Stimulated activated CD4-positive, alpha-beta T cell treated with anti-CD3 and anti-CD28 coated beads, Interleukin-12 subunit alpha, Interleukin-12 subunit beta, amount 100 ng/mL, for 48 hours (primary cell): ENCODE measurements at places on chromosomes 3 and 15.
A peak's percentile ranks its signal among the peaks of the same experiment; 100 is the strongest.

DNA sequence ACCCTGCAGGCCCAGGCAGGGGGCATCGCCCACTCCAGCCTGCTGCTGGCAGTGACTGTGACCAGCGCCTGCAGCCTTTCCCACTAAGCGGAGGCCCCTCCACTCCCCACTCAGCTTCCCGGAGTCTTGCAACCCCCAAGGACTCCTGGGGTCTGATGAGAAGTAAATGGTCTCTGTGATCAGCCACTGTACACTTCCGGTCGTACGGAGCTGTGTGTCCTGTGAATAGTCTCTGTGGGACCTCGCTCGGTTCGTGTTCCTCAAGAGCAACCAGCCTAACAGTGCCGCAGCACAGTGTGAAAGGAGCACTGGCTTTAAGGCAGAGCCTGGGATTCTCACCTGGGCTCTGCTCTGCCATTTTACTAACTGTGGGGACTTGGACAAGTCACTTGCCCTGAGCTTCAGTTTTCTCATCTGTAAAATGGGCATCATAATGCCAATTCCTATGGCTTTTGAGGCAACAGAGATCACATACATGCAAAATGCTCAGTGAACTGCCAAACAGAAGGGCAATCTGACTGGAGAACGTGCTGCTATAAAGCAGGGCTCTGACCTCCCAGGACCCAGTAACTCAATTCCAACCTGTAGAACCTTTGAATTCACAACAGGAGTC lies 26.7 kb downstream of the TMEM43 start:
- no peak for DNase-seq

- no peak for DNase-seq
Measured at GRCh38 chr15:50702762-50703334, 16.3 kb upstream of the TRPM7 start.

GRCh38 chr3:111151438-111151837 lies 79.8 kb downstream of the NECTIN3 start:
- no peak for DNase-seq

- DNase-seq: no peak
Measured at GRCh38 chr3:172904711-172905373, 154.3 kb downstream of the ECT2 start.

DNA sequence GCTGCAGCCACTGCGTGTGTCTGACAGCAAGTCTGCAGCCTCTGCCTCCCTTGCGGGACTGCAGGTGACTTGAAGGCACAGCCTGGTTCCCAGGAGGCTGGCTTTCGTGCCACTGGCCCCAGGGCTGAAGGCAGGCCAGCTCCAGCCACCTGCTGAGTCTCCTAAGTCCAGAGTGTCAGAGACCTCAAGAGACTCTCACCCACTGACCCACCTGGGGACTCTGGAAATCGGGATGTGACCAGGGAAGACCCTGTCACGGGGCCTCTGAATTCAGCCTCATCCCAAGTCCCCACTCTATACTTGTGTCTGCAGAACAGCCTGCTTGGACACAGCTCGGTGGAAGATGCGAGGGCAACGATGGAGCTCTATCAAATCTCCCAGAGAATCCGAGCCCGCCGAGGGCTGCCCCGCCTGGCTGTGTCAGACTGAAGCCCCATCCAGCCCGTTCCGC lies 16.3 kb downstream of the ISG20 start:
- DNase-seq: no peak

- no peak for DNase-seq
Measured at GRCh38 chr3:52693071-52693470, 7.2 kb downstream of the GNL3 start.

DNA sequence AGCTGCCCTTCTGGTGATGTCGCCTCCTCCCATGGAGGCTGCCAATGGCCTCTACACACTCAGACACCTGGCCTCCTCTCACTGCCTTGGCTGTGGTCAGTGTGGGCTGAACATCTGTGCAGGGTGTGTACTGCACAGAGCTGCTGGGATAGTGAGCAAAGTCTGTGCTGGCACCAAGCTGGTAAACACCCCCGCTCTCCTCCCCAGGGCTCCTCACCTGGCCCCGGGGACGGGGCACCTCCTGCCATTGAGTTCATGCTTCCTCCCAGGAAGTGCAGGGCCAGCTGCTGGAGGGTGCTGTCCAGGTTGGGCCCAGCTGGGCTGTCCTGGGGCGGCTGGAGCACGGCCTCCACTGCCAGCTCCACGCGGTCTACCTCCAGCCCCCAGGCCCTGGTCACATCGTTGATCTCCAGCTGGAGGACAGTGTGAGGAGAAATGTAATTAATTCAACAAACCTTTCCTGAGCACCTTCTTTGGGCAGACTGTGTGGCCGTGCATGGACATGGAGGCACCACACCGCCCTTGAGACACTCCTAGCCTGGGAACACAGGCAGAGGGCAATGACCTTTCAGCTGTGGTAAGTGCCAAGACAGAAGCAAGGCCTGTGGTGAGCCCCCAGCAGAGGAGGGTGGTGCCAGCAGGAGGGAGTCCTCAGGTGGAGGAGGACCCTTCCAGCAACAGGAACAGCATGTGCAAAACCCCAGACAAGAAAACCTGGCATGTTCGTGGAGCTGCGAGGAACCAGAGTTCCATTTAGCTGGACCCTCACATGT lies 6.8 kb downstream of the STOML1 start:
- DNase-seq: no peak

DNA sequence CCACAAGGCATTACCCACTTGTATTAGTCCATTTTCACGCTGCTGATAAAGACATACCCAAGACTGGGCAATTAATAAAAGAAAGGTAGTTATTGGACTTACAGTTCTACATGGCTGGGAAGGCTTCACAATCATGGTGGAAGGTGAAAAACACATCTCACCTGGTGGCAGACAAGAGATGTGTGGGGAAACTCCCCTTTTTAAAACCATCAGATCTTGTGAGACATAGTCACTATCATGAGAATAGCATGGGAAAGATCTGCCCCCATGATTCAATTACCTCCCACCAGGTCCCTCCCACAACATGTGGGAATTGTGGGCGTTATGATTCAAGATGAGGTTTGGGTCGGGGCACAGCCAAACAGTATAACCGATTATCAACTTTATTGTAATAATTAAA lies 17.0 kb upstream of the CMC1 start:
- DNase-seq: no peak

DNA sequence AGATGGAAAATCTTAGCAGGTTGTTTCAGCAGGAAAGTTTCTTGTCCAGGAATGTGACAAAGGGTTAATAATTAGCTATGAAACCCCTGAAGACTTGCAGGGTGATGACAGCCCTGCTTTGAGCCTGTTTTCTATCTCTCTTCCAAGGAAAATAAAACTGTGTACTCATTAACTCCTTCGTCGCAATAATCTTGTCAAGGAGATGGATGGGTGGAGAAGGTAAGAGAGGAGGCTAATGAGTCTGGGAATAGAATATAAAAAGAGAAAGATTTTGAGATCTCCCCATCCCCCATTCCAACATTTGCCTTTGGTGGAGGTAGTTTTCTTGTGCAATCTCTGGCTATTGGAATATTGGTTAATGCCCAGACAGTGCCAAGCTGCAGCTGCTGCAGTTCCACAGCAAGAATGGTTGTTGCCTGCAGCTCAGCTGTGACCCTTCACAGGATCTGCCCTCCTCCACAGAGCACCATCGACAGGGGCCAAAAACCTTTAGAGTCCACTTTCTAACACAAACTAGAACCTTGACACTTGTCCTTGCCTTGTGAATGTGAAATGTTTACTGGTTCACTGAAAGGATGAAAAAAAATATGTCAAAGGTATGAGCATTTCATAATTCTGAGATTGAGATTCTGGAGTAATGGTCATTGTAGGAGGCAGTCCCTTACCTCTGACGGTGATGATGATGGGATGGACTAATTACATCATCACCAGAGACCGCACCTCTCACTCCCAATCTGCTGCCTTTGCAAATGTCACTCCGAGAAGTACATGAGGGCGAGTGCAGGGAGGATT lies 4.2 kb upstream of the LRIG1 start:
- no peak for DNase-seq

GRCh38 chr3:159829539-159830227 lies 159.0 kb upstream of the IL12A start:
- no peak for DNase-seq

DNA sequence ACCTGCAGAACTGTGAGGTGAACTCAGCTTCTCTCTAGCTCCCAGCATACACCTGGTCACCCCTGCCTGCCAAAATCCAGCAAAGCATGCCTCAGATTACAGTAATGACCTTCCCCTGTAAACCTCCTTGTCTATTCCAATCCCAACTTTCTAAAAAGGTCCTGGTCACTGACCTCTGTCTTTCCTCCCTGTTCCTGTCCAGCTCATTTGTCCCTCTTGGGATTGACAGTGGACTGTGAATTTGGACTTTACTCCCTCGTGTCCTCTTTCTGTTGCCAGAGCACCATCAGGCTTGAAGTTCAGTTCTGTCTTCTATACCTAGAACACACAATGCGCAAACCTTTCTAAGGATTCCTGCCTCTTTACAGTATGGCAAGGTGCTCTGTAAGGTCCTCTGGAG lies 50.3 kb downstream of the MTHFS start:
- no peak for DNase-seq

GRCh38 chr15:63506537-63507035 lies 2.2 kb downstream of the USP3 start:
- DNase-seq: no peak

DNA sequence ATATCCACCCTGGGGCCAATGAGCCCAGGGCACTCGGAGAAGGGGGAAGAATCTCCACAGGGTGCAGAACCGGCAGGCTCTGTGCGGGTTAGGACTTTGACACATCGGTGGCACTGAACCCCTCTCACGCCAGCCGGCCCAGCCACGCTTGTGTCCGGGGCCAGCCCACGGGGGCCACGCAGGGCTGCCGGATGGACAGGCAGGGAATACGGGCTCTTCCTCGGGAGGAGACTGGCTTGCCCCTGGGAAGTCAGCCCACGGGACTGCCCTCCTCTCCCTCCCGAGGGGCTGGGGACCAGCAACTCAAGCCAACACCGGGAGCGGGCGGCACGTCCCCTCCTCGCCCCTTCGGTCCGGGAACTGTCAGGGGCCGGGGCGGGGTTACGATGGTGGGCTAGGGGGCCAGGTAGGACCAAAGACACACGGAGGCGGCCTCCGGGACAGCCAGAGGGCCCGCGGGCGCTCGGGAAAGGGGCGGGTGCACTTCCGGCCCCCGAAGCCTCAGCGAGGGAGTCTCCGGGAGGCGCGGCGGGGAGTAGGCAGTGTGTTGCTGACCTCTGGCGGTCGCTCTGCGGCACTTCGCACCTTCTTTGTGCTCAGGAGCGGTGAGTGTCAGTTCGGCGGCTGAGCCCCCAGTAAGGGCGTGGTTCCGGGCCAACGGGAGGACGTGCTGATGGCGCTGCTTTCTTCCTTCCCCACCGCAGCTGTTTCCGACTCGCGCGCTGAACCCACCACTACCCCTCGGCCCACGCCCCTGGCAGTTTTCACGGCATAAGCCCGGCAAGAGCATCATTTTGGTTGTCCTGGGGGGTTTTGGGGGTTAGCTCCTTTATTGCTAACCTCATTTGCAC lies 5.1 kb upstream of the CYP8B1 start:
- peak; percentile 84 for DNase-seq

DNA sequence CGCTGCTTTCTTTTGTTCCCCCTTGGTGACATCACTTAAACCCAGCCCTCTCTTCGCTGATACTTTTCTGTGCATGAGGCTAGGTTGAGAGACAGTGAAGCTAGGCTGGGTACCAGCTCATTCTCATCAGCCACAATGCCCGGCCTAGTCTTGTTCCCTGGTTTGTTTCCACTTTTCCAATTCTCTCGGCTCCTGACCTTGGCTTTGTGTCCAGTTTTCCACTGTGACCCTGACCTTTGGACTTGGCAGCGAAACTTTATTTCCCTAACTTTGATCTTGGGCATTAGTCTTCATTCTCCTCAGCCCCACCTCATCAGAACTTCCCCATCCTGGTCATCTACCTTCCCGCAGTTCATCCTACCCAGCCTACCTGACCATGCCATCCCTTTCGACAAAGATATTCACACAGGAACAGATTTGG lies 908 bp upstream of the ADPGK start:
- no peak for DNase-seq

- no peak for DNase-seq
Measured at GRCh38 chr3:9204253-9204992, 45.0 kb downstream of the SRGAP3 start.

DNA sequence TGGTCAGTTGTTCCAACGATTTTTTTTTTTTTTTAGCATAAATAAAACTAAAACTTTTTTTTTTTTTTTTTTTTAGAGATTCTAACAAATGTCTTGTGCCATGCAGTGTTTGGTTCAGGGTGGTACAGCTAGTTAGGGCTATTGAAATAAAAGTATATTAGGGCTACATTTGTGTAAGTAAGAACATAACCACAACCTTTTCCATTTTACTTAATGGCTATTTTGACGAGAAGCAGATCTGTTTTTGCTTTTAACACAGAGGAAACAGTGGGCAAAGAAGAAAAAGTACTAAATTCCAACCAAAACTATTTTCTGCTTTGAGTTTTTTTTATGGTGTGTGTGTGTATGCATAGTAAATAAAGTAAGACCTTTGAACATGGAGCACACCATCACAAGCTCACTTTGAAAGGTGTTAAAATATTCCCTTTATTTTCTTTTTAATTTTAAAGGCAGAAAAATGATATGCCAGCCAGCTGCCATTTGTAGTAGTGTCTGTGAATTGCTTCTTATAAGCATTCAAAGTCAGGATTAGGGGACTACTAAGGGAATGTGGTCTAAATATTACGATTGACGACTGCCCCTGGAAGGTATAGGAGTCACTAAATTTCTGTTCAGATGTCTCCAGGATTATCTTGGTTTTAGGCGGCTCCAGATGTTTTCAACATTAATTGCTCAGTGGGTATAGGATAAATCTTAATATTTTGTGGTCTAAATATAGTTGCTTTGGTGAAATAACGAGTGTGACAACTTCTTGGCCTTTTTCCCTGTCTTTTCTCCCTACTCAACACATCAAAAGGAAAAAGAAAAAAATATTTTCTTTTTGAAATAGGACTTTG lies 3.1 kb downstream of the RARB start:
- DNase-seq: no peak

DNA sequence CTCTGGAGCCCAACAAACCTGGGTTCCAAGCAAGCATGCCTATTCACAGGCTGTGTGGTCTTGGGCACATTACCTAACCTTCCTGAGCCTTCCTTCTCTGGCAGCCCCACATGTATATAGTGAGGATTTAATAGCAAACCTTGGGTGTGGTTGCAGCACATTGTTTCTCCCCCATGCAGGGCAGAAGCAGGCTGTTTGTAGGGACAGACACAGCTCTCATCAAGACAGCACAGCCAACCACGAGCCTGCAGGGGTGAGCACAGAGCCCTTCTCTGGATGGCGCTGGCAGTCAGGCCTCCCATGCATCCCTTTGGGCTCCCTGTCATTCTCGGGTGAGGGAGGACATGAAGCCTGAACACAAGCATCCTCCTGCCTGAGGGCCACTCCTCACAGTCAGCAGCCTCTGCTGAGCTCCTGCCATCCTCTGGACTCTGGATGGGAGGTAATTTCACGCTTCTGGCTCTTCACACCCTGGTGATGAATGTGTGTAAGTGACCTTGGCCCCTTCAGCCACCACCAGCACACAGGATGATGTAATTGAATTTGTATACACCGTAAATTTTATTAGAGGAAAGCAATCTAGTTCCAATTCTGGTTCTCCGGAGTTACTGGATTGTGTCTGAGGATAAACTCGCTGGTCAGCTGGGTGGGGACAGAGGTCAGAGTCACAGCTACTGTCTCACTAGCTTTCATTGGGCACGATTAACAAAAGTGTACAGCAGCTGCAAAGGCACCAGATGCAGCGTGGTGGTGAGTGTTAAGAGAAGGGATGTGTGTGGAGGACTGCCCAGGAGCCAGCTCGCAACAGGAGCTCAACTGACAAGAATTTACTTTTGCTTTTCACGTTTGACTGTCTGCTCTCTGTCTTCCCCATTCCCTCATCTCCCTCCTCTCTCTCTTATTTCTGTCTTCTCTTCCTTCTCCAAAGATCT lies 118.1 kb downstream of the CLSTN2 start:
- DNase-seq: no peak

GRCh38 chr3:140006331-140006730 lies 71.3 kb downstream of the CLSTN2 start:
- no peak for DNase-seq
